ENCODE measurements at places on chromosomes 16 and 17.

DNA sequence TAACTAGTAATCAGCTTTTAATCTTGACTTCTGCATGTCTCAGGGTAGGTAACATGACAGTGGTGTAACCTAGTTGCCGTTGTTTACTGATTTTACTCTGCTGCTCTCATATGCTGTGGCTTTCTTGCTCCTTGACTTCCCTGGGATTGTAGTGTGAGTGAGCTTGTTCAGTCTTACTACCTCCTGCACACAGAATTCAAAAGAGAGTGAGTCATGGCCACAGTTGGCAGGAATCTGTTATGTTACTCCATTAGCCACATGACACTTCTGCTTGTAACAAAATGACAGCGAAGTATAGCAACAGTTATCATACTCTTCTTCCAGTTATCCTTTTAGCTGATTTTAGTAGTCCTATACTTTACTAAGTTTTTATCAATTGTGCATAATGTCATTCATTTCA, 18.8 kb downstream of the TNRC6A start:
- no peak for DNase-seq

DNA sequence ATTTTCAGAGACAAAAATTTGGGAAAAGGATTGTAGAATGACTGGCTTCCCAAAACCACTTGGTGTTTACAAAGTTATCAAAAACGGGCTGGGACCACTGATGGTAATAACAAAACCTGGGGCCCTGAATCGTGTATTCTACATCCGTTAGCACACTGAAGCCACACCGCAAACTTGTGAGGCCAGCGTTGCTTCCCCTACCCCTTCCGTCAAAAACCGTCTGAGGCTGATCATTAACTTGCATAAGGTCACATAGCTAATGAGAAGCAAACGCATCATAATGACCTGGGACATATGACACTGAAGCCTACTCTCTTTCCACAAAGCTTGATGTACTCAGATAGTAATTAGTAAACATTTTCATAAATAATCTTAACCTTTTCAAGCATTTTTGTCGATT, 704.3 kb downstream of the MAF start:
- DNase-seq: no peak

- DNase-seq: no peak
Observed at GRCh38 chr17:64022611-64023063, 2.2 kb upstream of the ICAM2 start.

GRCh38 chr16:53219795-53220454, 165.1 kb downstream of the CHD9 start:
- no peak for DNase-seq

GRCh38 chr17:67998466-67998865, 2.2 kb upstream of the C17orf58 start:
- no peak for DNase-seq

DNA sequence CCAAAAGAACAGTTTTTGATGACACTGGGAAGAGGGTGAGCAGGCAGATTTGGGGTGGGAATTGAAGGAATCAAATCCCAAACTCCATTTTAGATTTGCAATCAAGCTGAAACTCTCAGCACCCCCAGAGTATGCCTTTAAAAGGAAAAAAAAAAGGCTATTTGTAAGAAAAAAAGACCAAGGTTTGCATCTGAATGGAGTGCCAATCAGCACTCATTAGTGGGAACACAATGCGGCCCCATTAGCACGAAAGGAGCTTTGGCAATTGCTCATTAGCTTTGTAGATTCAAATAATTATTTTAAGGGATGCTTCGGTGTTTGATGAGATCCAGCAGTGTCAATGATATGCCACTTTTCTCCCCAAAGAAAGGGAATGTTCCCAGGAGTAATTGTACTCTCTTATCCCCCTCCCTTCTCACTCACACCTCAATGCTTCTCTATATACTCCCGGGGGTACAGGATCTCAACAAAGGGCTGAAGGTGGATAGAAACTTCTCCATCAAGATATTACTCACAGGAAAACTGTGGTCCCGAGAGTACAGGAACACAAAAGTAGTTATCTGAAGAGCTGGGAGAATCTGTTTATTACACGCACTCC, 32.2 kb downstream of the CHP2 start:
- DNase-seq: no peak

- no peak for DNase-seq
Observed at GRCh38 chr16:1330260-1330914, 3.1 kb upstream of the BAIAP3 start.

- DNase-seq: no peak
Observed at GRCh38 chr16:48347980-48348379, 37.2 kb downstream of the SIAH1 start.

DNA sequence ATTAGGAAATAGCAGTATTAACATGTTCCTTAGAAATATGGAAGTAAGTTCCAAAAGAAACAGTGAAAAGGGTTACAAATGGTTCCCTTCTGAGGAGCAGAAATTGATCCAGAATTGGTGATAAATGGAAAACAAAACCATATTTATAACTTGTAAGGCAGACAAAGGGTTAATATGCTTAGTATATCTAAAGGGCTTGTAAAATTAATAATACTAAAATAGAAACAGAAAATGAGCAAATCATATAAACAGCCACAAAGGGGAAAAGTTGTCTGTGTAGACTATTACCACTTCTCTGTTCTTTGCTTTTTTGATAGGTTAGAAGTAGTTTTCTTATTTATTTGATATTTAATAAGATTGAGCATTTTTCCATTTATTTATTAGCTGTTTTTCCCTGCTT, 64.4 kb downstream of the NFATC3 start:
- no peak for DNase-seq

DNA sequence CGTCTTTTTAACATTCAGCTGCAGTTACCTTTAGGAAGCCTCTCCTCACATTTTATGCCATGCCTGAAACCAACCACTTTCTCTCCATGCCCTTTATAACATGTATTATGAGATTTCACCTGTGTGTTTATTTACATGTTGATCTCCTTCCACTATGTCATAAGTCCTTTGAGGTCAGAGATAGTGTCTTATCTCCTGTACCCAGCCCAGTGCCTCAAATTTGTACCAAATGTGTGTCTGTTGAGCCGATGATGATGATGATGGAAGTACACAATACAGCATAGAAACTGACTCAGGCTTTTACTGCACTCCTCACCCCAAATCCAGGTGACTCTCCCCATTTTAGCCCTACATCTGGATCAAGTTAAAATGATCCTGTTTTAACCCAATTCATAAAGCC, 179.5 kb upstream of the CACNG5 start:
- no peak for DNase-seq
